ENCODE measurements at places on chromosomes 6 and 20.

DNA sequence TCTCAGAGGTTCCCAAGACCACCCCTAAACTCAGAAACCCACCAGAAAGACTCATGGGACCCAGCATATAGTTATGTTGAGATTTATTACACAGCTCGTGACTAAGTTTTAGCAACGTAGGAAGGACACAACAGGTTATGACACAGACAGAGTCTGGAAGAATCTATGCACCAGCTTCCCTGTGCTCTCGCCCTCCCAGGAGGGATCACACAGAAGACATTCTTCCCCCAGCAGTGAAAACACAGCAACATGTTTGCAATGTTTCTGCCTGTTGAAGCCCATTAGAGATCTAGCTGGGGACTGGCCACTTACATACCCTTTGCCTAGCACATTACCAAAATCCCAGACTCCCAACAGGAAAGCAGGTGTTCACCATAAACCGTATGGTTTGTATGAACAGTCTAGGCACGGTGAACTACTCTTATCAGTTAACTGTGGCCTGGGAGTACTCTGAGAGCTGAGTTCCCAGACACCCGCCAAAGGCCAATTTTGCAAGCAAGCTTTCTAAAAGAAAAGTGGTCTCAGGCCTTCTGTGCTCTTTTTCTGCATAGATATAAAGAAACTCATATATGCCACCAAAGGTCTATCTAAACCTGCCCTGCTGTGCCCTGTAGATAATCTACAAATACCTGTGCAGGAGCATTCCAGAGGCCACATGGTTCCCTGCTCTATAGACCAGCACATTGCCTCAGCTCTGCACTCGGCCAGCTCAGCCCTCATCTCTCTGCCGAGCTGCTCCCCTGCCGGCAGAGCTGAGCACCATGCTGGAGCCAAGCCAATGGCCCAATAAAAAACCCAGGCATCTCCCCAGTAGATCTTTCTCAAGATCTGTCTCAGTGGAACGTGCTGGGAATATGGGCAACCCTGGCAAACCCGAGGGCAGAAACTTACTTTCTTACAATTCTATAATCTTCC lies 69.6 kb upstream of the SMIM28 start:
- DNase-seq, result no peak

- no peak for DNase-seq
Observed at GRCh38 chr6:111987295-111987694, 66.6 kb upstream of the CCN6 start.

GRCh38 chr20:57061051-57061900 lies 205.2 kb downstream of the BMP7 start:
- DNase-seq, result no peak

DNA sequence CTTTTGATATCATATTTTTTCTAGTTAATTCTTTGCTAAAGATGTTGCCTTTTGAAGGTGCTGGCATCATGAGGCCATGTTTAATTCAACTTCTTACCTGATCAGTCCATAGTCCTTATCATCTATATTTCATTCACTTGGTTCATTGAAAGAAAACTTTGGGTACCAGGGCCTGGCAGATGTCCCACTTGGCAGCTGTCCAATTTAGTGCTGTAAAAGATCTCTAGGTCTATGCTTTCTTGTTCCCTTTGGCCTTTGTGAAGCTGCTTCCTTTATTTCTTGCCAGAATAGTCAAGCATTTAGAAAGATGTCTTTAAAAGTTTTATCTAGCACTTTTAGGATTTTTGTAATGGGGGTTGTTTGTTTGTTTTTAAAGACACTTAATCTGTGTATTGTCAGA lies 61.7 kb upstream of the EYA4 start:
- DNase-seq, result no peak

- no peak for DNase-seq
Observed at GRCh38 chr6:117076076-117076475, 189.3 kb upstream of the VGLL2 start.

- no peak for DNase-seq
Observed at GRCh38 chr6:166565084-166565967, 21.2 kb downstream of the RAMACL start.

- DNase-seq, result no peak
Observed at GRCh38 chr6:46356543-46356942, 134.7 kb downstream of the RCAN2 start.

GRCh38 chr6:27019651-27020552 lies 227.6 kb upstream of the PRSS16 start:
- peak; percentile 9 for DNase-seq

DNA sequence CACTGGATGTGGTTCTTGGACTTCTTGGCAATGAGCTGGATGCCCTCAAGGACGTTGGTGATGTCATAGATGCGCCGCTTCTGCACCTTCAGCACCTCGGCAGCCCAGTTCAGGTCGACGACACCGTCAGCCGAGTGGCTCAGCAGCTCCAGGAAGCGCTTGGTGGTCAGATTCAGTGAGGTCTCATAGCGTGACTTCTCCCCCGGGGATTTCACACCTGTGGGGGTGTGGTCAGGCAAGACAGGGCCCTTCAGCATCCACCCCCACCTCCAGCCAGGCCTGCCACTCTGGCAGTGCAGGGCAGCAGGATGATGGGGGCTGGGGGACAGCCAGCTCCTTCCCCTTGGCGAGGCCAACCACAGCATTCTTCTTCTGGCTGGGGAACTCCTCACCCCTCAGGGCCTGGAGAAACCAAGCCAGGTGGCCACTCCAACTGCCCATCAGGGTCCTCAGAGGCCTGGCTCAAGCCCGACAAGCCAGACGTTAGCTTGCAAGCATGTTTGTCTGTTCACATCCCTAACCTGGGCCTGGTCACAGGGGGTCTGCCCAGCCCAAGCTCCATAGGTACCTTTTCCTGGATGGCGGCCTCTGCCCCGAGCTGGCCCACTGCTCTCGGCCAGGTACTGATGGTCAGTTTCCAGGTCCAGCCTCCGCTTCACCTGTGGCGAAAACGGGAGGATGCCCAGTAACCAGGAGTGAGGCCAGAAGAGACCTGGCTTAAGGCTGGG lies 5.7 kb upstream of the NECAB3 start:
- no peak for DNase-seq

- no peak for DNase-seq
Observed at GRCh38 chr6:27862396-27863066, 49.7 kb downstream of the OR2B2 start.

GRCh38 chr6:63923139-63923739 lies 287.6 kb downstream of the PHF3 start:
- peak; percentile 13 for DNase-seq

GRCh38 chr20:51540580-51540979 lies 1.9 kb downstream of the NFATC2 start:
- DNase-seq, result no peak

- DNase-seq, result no peak
Observed at GRCh38 chr6:51489133-51489532, 598.3 kb downstream of the PKHD1 start.

- DNase-seq, result no peak
Observed at GRCh38 chr6:170450916-170451761, 102.0 kb downstream of the PSMB1 start.

GRCh38 chr6:150894935-150895552 lies 29.5 kb downstream of the MTHFD1L start:
- no peak for DNase-seq

DNA sequence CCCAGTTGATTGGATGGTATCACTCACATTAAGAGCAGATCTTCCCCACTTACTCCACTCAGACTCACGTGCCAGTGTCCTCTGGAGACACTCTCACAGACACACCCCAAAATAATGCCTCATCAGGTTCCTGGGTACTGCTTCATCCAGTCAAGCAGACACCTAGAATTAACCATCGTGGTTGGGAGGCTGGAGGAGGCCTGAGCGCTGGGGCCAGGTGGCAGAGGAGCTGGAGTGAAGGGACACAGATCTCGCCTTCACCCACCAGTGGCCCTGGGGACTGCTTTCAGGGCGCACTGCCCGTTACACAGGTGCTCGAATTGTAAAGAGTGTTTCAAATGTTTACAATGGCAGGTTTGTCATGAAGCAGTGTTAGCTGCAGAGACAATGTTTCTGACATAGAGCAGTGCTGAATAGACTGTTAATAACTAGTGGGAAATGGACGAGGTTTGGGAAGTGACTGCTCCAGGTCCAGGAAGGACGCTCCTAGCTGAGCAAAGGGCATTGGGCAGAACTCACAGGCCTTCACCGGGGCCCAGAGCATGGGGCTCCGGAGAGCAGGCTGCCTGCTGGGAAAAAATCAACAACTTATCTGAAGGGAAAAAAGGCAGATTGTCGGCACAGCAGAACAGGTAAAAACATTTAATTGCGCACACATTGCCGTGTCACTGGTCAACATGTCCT lies 38.4 kb downstream of the TMEM242 start:
- no peak for DNase-seq

- no peak for DNase-seq
Observed at GRCh38 chr6:121771937-121772720, 336.7 kb downstream of the GJA1 start.

DNA sequence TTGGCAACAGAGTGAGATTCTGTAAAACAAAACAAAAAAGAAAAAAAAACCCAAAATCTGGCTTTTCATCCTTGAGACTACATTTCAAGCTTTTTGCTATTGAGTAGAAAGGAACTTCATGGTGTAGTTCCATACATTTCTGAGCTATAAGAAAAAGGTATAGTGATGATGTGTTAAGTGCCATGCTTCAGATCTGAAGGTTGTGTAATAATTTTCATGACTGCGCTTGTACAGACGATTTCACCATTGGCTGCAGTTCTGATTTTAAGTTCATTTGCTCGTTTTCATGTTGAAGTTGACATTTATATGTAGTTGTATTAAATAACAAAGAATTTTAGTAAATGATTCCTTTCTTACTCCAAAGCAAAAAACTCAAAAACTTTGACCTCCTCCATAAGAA lies 247.6 kb downstream of the ARID1B start:
- DNase-seq, result no peak

GRCh38 chr6:43757966-43758616 lies 11.9 kb upstream of the VEGFA start:
- DNase-seq, result no peak

DNA sequence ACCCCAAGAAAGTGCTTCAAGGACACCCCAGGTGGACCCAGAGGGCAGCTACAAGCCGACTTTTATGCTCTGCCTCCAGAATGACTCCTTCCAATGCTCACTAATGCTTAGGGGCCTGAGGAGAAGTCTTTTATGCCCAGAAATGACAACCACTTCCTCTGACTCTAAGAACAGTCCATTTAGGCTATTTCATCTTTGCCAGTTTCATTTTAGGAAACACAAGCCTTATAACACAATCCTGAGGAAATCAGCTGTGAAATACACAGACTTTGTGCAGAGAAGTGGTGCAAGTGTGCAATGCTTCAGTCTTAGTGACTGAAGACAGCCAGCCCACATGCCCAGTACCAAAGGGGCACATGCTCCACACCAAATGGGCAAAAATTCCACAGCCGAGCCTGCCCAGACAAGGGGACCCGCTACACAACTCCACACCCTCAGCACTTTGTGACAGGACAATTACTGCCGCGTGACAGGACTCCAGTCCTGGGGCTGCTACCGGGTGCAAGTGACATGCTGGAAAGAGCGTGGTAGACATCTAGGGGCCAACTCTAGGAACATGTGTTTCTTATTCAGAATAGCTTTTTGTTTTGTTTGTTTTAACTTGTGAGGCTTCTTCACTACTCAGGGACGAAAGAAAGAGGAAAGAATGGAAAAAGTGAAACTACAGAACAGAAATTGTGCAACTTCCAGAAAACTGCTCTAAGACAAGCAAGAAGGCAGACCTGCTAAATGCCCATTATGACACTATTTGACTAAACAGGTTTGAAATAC lies 28.2 kb upstream of the PLAGL1 start:
- DNase-seq, result no peak

- DNase-seq, result no peak
Observed at GRCh38 chr6:155235087-155235486, 28.7 kb upstream of the CLDN20 start.

- no peak for DNase-seq
Observed at GRCh38 chr20:15411781-15412180, 1074.4 kb upstream of the FLRT3 start.

- no peak for DNase-seq
Observed at GRCh38 chr6:84280030-84280429, 52.6 kb upstream of the CEP162 start.

- DNase-seq, result no peak
Observed at GRCh38 chr20:62301111-62301668, 1.6 kb upstream of the ADRM1 start.

- DNase-seq, result no peak
Observed at GRCh38 chr20:55386686-55387085, 618.6 kb downstream of the CBLN4 start.

- DNase-seq, result no peak
Observed at GRCh38 chr6:16286151-16286522, 47.8 kb downstream of the GMPR start.

- DNase-seq, result no peak
Observed at GRCh38 chr6:108009894-108010293, 51.9 kb upstream of the SEC63 start.

DNA sequence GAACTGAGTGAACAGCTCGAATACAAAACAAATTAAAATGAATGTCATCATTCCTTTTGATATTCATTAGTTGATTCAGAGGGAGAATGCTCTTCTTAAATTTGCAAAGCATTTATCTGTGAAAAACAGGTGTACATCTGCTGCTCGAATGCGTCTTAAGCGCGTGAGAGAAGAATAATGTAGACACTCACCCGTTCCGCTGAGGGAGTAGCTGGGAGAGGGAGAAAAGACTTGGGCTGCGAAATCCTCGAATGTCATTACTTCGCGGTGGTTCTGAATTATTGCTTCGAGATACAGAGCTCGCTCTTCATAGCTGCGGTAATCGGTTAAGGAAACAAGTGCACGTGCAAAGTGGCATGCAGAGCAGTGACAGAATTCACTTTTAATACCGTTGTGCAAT lies 43.9 kb downstream of the INSM1 start:
- DNase-seq, result no peak

DNA sequence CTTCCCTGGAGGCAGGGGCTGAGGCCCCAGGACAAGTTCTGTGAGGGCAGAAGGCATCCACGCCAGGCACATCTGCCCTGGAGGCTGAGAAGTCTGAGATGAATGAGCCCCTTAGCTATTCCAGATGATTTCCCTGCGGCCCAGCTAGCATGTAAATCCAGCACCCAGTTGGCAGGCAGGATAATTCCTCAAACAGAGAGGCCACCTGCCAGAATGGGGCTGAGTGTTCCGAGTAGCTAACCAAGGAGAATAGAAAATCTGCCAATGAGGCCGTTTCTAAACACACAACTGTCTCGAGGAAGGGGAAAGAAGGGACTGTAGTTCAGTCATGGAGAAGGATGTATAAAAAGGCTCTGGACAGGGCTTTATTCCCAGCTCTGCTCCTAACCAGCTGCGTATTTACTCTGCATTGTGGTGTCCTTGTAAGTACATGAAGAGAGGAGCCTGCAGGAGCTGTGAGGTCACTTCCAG lies 211.4 kb upstream of the CDYL start:
- DNase-seq, result no peak
